SIG-M5 (cell line): ENCODE measurements at places on chromosomes 1 and 21.

DNA sequence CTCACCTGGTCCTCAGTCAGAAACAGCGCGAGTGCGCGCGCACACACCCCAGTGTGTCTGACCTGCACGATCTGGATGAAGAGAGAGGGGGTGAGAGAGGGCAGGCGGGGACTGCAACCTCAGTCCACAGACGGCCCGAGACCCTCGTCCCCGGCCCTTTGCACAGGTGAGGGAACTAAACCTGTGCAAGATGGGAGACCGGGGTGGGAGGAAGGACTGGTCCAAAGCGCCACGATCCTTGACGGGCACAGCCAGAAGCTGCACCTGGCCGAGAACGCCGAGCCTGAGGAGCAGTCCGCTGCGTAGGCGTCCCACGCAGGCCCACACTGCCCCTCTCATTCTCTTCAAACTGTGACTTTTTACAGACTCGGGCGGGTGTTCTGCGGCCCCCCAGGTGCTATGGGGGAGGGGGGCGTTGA is 519 bp upstream of the IQCC start:
- DNase-seq, result no peak

DNA sequence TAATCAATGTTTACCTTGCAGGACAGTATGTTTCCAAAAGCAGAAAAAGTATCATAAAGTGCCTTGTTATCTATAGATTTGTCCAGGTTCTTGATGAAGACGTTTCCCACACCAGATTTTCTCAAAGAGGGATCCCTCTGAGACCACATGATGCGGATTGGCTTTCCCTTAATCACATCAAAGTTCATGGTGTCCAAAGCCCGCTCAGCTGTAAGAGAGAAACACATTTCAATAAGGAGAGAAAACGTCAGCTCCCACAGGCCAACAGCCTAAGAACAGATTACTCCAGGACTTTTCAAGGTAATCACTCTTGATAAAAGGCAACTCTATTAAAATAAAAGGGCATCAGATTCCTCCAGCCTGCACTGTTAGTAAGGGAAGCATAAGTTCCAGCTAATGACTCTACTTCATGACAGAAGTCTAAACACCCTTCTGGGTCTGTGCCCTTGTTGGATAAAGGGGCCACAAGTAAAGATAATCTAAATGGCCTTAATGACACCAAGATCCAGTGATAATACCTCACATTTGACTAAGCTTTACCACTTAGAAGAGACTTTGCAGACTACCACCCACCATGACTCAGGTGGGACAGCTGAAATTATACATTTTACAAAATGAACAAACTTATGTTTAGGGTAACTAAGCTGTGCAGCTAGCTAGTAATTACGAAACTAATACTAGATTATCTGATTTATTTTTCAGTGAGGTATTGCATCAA is 4.1 kb downstream of the PABPC4 start:
- DNase-seq, result no peak

GRCh38 chr1:232316864-232317263 is 313.1 kb downstream of the SIPA1L2 start:
- no peak for DNase-seq

GRCh38 chr1:28815533-28816185 is 3.7 kb downstream of the OPRD1 start:
- no peak for DNase-seq

DNA sequence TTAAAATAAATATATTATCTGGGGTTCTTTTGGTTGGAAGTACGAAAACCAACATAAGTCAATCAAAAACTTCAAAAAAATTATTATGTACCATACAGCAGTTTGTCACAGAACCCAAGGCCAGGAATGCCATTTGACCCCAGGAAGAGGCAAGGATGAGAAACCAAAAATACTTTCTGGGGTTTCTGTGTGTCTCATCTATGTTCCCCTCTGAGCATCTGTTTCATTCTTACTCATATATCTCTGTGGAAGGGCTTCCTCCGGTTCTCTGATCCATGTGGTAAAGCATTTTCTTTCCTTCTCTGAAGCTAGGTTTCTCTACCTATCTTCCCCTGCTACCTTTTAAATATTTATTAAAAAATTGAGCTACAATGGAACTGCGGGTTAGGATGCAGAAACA is 9.8 kb upstream of the FCRL1 start:
- DNase-seq, result no peak

DNA sequence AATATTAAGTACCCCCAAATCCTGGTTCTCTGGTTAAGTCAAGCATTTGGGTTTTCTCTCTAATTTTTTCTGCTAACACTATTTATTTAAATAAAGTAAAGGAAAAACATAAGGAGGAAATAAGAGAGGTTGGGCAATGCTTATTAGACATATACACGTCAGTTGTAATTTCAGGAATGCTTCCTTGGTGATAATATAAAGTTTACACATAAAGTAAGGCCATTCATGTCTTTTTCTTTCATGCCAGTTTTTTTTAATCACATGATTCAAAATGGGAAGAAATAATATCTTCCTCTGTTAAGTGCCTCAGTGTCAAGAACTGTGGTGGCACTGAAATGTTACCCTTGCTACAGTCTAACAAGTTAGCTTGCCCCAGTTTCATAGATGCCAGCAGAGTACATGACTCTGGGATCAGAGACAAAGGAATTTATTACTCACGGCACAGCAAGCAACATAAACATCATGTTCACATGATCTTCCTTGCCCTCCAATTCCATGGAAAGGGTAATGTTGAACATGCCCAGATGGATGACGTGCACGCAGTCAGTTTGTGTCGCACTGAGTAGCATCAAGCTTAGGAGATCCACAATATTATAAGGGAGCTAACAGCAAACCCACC is 184.9 kb downstream of the PLA2G4A start:
- no peak for DNase-seq

GRCh38 chr1:165403835-165404482 is 41.0 kb downstream of the RXRG start:
- no peak for DNase-seq

GRCh38 chr1:158163000-158163947 is 17.4 kb upstream of the CD1D start:
- no peak for DNase-seq

DNA sequence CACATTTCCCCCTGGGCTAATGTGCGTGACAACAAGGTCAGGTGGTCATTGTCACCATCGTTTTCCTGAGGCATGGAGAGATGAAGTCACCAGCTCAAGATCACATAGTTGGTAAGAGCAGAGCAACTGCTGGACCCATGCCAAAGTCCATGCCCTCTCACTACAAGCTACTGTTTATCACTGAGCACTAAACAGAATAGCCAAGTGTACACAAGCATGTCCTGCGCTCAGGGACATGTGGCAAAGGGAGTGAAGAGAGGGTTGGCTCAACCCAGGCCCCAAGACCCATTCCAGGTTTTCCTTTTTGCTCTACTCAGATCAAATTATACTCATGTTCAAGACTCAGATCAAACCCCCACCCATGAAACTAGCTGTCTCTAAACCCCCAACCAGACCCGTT is 20.8 kb downstream of the LRRC52 start:
- no peak for DNase-seq

DNA sequence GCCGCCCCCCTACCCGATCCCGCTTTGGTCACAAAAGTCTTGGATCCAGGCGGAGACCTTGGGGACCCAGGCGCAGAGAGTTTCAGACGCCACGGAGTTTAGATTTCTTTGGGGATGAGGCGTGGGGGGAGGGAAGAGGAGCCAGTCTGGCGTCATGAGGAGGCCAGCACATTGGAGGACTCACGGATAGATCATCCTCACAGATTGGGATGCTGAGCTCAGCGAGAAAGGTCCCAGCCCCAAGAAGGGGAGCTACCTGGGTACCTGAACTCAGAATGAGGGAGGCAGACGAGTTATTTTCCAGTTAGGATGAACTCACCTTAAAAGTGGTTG is 393 bp downstream of the ELAPOR1 start:
- DNase-seq, result no peak

DNA sequence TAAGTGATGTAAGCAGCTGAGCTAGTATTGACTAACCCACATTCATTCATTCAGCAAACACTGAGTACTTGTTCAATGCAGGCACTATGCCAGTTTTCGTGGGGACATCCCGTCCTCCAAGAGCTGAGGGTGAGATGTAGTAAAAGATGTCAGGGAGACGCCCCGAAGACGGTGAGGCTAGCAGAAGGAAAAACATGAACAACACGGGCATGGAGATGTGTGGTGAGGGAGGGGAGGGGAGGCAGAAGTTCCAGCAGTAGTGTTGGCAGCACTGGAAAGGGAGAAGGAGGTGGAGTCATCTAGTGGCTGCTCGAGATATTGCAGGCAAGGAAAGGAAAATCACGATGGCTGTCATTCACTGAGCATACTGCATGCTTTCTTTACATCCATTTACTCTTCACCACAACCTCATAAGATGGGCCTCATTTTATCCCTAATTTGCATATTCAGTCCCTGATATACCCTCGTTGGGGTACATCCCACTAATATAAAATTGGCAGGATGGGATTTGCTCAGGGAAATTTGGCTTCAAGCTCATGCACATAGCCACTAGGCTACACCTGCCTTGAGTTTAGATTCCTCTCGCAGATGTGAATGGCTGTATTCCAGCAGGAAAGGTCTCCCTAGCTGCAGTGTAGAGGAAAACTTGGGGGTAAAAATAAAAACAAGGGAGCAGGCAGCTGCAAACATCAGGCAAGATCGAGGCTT is 14.5 kb downstream of the PDZK1IP1 start:
- DNase-seq, result no peak

DNA sequence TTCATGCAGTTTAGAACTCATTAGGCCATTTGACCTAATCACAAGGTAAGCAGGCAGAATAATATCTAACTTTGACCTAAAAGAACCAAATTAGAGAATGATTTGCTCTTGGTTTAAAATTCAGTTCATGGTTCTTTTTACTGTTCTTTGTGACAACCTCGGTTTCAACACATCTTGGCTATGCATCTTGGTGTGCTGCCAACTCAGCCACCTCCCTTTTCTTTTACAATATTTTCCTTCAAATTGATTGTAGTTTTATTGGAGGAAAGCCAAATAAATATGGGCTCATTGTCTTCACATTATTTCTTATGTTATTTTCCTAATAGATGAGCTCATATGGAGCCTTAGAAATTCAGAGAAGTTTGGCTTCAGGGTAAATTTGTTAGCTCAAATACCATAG is 338.3 kb downstream of the SIPA1L2 start:
- DNase-seq, result no peak

- DNase-seq, result no peak
These were observed 41.2 kb upstream of the ZC3H12A start for GRCh38 chr1:37433171-37433570.

GRCh38 chr1:36156329-36157114 is 562 bp downstream of the MAP7D1 start:
- DNase-seq, result no peak

- no peak for DNase-seq
These were observed 62.6 kb upstream of the COL6A1 start for GRCh38 chr21:45918835-45919447.

DNA sequence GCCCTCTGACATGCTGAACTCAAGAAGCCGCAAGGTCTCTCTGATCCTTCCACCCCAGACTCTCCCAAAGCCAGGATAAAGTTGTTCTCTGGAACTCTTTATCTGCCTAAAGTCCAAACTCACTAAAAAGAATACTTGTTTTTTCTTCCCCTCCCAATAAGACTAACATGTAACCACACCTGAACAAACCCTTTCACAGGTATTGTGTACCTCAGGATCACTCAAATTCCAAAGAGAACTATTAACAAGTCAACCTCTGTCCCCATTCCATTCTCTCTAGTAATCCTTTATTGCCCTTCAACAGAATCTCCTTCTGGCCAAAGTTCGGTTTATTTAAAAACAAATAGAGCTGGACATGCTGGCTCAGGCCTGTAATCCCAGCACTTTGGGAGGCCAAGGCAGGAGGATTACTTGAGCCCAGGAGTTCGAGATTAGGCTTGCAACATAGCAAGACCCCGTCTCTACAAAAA is 4.1 kb upstream of the TOE1 start:
- no peak for DNase-seq
